ENCODE measurements at places on chromosomes 7 and 10.

- no peak for DNase-seq
Observed at GRCh38 chr7:121608785-121609184, 212.7 kb upstream of the FAM3C start.

- no peak for DNase-seq
Observed at GRCh38 chr7:158017111-158018097, 570.2 kb downstream of the PTPRN2 start.

DNA sequence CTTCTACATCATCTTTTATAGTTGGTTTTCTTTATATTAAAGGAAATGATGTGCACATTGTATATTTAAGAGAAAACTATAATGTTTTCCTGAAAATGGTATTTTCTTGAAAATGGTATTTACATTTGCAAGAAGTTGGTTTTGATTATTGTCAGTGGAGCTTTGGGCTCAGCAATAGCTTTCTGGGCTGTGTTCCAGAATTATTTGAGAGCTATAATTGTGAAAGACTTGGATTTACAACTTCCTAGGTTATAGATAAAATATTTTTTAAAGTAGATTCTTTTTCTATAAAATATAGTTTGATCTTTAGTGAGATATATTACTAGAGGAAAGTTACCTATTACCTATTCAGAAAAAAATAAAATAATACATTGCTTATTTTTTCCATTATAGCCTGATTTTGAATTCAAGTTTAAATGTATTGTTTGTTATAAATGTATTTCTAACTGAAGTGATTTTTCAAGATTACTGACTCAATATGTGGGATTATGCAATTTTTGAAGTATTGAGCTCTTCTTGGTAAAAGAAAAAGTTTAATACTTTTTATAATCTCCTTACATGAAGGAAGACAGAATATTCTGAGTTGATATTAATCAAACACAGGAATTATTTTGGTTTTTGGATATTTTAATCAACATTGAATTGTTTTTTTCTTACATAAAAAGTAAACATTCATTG is 20.2 kb downstream of the GNAI1 start:
- no peak for DNase-seq

GRCh38 chr7:157323401-157323800 is 13.4 kb upstream of the DNAJB6 start:
- DNase-seq: no peak

- DNase-seq: no peak
Observed at GRCh38 chr10:44984671-44985101, 6.1 kb upstream of the DEPP1 start.

GRCh38 chr10:95783741-95784140 is 27.8 kb downstream of the ENTPD1 start:
- DNase-seq: no peak

- DNase-seq: no peak
Observed at GRCh38 chr10:12045596-12045995, 3.0 kb upstream of the UPF2 start.

GRCh38 chr10:58593008-58593407 is 80.3 kb downstream of the BICC1 start:
- DNase-seq: no peak

DNA sequence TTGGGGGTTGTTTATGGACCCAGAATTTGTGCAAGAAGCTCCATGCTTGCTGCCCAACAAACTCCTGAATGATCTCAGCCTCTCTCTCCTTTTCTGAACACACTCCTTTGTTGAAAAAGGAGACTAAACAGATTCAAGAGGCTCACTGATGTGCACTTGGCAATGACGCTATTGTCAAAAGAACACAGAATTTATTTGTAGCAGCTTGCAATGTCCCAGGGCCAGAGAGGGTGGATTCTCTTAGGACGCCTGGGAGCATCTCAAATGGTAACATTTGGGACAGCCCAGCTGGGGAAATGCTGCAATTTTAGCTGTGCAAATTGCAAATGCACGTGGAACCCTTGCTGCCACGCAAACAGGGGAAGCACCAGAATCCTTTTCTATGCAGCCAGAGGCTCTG is 79.9 kb downstream of the GPR26 start:
- DNase-seq: no peak

DNA sequence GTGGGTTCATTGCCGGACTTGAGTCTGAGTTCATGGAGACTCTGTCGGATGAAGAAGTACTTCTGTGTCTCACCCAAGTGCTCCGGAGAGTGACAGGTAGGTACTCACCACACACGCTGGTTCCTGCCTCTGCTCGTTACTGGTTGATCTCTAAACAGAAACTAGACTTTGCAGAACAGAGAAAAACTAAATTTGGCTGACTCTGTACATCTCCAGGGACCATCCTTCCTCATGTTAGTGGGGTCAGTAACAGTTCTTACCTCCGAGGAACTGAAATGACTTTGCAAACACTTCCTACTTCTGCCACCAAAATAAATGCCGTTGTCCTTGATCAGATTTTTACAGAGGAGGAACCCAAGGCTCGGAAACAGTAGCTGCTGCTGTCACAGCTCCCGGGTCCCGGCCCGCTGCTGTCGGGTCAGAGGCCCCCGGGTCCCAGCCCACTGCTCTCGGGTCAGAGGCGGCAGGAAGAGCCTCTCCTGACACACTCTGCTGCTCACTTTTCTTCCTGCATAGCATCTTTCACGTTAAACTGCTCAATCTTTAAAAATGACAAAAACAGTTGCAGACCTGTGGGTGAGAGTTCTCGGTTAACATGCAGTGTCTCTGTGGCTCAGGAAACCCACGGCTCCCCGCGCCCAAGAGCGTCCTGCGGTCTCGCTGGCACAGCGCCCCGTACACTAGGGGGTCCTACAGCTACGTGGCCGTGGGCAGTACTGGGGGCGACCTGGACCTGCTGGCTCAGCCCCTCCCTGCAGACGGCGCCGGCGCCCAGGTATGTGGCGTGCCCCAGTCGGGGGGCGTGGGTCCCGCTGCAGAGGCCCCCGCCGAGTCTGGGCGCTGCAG is 4.8 kb upstream of the MTG1 start:
- no peak for DNase-seq

DNA sequence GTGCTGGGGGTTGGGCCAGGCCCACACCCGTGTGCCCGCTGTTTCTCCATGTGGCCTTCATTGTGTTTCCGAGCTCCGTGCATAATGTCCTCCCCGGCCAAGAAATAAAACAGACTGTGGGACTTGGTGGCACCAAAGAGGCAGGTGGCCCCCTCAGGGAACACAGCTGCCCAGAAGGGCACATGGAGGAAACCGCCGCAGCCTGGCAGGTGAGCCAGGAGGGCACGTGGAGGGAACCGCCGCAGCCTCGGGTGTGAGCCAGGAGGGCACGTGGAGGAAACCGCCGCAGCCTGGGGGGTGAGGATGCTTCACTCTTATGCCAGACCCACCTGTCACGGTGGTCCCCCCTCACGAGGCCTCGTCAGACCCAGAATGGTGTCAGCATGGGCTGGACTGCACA is 288.7 kb downstream of the WDR37 start:
- no peak for DNase-seq

DNA sequence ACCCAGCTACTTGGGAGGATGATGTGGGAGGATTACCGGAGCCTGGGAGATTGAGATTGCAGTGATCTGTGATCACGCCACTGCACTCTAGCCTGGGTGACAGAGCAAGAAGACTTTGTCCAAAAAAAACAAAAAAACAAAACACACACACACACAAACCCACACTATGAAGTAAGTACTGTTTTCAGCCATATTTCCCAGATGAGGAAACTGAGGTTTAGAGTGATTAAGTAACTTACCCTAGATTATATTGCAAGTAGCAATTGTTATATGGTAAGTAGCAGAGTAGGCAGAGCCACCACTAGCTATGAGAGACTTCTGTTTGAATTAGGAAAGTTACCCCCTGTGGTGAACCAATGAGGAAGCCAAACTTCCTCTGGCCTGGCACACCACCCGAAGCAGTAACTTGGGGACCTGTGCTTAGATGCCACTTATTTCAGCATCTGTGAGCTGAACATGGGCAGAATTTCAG is 61.9 kb downstream of the MCU start:
- DNase-seq: no peak

DNA sequence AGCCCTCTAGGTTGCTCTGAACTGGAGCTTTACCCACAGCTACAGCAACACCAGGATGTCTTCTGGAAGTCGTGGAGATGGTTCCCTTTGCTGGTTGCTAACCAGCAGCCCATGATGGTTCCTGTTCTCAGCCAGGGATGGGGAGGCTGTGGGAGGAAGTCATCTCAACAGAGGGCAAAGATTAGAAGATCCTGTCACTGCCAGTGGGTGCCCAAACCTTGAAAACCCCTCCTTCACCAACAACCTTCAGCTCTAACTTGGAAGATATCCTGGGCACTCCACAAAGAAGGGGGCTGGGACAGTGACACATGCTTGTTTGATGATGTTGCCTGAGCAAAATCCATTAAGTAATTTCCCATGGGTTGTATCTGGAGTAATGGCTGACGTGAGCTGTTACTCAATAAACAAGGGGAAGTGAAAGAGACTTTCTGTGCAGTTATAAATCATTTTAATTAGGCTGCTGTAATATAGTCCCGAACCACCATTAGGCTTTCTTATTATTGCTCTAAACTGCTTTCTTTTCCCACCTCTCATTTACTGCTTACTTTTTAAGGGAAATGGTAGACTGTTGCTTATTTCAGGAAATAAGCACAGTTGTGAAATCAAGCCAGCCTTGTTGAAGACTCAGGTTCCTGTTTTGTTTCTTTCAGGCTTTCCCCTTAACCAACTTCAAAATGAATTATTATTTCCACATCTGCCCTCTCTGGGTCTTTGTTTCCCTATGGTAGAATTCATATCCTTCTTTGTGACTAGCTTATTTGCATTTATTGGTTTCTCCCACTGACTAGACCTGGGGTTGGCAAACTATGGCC is 124.8 kb downstream of the PPP1R17 start:
- no peak for DNase-seq

DNA sequence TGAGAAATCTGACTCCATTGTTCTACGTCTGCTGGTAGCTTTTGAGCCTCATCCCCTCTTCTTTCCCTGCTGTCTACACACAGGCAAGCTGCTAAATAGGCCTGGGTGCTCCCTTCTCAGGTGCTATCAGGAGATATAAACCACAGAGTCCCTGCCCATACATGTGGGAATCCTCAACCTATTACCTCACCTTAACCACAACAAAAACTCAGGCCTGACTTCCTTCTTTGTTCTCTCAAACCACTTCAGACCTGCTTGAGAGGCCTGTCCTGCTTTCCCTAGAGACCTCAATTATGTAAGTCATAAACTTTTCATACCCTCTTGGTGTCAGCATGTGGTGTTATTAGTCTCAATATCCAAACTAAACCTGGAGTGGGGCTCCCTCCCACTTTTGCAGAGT is 75.0 kb upstream of the MAGI2 start:
- no peak for DNase-seq

DNA sequence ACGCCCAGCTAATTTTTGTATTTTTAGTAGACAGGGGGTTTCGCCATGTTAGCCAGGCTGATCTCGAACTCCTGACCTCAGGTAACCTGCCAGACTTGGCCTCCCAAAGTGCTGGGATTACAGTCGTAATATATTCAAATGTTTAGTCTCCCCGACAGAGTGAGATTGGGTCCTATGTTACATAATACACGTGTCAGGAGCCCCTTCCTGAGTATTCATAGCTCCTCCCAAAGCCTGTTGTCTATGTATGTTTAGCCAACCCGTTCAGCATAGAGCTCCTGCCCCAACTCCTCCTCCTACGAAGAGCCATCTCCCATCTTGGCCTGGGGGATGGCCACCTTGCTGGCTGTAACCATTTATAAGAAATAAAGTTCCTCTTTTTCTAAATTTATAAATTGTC is 2.7 kb upstream of the PPP2R2D start:
- no peak for DNase-seq

- DNase-seq: no peak
Observed at GRCh38 chr7:26185131-26185843, 15.3 kb downstream of the HNRNPA2B1 start.

DNA sequence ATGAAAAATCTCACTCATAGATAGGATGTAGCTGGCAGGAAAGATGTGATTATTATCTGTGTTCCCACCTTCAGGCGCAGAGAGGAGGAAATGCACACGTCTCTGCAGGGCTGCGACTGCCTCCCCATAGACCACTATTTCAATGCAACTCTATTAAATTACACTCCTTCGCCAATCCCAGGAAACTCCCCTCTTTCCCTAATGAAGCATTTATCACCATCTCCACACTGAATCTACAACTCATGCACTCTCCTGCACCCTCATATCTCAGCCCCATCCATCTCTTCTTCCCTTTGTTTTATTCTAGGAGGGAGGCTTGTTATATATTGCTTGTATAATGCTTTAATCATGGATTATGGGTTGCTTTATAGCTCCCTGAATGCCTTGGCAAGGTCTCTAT is 101.8 kb upstream of the RELN start:
- no peak for DNase-seq

DNA sequence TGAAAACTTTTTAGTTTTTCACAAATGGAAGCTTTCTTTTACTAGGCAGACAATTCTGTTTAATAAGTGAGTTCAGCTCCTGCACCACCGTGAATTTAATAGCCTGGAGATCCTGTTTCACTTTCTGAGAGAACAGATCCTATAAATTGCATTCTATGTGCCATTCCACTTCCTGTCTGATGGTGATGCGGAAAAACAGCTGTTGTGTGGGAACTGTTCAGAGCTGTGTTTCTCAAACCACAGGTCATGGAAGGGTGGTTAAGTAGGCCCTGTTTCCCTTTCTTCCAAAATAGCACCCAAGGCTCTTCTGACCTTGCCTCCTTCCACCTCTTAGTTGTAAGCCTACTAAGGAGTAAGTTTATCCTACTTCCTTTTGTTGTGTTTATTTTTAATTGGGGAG is 97.2 kb upstream of the DKK1 start:
- no peak for DNase-seq

- no peak for DNase-seq
Observed at GRCh38 chr10:71555087-71555723, 158.5 kb downstream of the CDH23 start.

DNA sequence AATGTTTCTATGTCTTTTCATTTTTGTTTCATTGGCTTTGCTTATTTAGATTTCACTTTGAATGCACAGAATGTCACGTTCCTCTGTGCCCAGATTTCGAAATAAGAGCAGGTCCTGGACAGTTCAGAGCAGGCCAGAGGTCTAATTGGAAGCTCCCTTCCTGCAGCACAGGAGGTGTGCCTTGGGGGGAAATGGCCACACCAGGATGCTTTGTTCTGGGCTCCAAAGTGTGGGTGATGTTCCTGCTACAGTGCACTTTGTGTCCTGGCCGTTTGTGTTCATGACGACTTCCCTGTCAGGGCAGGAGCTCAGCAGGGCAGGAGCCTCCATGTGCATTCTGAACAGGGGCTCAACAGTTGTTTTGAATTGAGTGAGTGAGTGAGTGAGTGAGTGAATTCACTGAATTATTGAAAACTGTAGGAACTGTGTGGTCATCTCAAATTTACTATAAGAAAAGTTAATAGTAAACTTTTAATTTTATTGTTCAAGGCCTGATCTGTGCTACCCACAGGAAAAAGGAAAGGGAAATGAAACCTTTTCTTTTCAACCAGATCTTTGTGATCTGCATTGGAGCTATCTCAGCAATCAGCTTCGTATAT is 109.5 kb upstream of the GJD4 start:
- no peak for DNase-seq

DNA sequence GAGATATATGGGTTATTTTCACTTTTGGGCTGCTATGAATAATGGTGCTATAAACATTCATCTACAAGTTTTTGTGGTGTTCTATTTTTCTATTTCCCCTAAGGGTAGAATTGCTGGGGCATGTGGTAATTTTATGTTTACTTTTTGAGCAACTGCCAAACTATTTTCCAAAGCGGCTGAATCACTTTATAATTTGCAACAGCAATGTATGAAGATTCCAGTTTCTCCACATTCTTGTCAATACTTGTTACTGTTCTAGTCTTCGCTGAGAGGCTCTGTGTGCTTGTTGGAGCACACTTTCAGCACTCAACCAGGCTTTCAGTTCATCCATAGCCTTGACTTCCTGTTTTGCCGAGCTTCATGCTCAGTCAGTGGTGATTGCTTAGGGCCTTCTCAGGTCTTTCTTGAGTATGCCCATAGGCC is 39.0 kb downstream of the ADK start:
- DNase-seq: no peak

All from activated CD8-positive, alpha-beta memory T cell treated with anti-CD3 and anti-CD28 coated beads for 1 hour (primary cell).